ENCODE measurements at places on chromosomes 2 and 18. TPM values are rescaled to one million over a fixed set of nuclear protein-coding genes. Genes with fewer than 3 reads are reported as not detected.

- peak; percentile 56 for DNase-seq
These were observed 58.5 kb upstream of the COPS8 start for GRCh38 chr2:237026981-237027711.

GRCh38 chr2:150012986-150013385, 425.4 kb upstream of the MMADHC start:
- no peak for DNase-seq

CKAP2L gene
- total RNA-seq = 2.1 TPM

DYSF gene
- total RNA-seq = 140 TPM

DNA sequence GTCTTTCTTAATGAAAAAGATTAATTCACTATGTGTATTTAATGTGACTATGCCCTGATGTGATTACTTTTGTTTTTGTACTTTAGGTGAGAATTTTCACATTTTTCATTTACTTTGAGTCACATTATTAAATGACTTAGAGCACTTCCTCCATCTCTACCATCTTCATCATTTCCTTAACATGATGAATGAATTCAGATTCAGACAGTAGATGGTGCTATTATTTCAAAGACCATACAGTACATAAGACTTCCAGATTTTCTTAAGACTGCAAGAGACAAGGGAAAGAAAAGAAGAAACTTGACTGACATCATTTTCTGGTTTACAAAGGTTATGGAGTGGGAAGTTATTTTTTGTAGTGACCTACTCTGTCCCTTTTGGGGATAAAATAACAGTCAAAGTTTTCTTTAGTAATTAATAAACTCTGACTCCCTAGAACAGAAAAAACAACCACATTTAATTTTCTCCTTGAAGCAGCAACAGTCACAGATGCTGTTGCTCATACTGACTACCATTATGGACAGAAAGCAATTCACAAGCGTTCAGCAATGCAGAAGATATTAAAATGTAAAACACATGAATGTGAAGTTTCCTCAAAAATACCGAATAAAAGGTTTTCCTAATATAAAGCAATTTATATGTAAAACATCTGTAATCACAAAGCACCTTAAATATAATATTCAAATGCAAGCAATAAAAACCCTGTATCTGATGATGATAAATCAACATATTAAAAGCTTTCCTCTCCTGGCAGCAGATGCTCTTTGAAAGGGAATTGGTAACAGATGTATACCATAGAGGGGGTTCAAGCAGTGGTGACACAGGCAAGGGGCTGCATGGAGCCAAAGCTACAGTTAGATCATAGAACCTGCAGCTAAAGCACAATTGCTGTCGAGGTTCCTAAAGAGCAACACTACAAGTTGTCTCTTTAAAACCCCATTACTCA, 1010.9 kb upstream of the NXPH2 start:
- DNase-seq = peak; percentile 6

Measured in astrocyte (in vitro differentiated cells and primary cell).